Nephron progenitor cell (in vitro differentiated cells): ENCODE measurements at places on chromosomes 6 and 20.

GRCh38 chr6:17470938-17471327, 77.5 kb downstream of the CAP2 start:
- DNase-seq, result no peak

DNA sequence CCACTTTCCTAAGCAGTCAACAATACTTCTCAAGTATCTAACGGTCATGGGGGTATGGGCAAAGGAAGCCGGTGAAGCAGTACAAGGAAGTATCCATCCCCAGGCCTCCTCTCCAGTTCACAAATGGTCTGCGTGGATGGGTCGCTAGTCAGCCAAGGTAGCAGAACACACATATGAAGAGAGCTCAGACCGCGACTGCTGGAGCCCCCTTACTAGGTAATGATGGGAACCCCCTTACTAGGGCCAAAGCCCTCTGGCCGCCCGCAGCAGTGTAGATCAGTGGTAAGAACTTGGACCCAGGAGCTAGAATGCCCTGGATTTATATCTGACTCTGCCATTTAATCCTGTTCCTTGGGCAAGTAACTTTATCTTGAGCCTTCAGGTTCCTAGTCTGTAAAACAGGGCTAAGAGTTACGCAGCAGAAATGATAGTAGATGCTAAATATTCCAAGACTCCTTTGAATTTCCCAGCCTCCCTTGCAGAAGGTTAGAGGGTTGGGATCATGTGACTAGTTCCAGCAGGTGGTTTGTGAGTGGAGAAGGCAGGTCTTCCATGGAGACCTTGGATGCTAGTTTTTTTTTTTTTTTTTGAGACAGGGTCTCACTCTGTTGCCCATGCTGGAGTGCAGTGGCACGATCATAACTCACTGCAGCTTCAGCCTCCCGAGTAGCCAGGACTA, 2.1 kb upstream of the CLPSL2 start:
- DNase-seq, result no peak

DNA sequence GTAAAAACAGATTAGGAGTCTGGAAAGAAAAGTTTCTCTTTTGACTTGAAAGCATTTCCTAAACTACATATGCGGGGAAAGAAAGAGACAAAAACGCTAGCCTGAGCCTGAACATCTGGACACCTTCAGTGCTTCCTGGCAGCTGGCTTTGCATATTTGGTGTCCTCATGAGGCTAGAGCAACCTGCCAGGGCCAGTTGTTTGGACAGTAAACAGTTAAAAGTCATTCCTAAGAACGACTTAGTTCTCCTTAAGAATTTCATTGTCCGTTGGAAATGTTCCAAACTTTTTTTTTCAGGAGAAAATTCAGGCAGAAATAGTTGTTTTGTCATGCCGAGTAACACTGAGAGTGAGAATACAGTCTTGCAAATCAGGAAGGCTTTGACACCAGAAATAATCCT, 199.8 kb downstream of the SMOC2 start:
- DNase-seq, result no peak

- no peak for DNase-seq
Observed at GRCh38 chr6:34272013-34272926, 23.5 kb upstream of the SMIM29 start.

DNA sequence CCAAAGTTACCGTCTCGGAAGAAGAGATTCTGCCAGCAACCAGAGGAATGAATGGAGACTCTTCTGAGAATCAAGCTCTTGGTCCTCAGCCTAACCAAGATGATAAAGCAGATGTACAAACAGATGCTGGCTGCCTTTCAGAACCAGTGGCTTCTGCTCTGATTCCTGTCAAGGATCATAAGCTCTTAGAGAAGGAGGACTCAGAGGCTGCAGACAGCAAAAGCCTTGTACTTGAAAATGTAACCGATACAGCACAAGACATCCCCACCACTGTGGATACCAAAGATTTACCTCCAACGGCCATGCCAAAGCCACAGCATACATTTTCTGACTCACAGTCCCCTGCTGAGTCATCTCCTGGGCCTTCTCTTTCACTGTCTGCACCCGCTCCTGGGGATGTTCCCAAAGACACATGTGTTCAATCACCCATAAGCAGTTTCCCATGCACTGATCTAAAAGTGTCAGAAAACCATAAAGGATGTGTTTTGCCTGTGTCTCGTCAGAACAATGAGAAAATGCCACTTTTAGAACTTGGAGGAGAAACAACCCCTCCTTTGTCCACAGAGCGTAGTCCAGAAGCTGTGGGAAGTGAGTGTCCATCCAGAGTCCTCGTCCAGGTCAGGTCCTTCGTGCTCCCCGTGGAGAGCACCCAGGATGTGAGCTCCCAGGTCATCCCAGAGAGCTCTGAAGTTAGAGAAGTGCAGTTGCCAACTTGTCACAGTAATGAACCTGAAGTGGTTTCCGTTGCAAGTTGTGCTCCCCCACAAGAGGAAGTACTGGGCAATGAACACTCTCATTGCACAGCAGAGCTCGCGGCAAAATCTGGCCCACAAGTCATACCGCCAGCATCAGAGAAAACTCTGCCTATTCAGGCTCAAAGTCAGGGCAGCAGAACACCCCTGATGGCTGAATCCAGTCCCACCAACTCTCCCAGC, 109.6 kb downstream of the RTN4IP1 start:
- no peak for DNase-seq

GRCh38 chr6:52180787-52181558, 5.2 kb upstream of the IL17A start:
- no peak for DNase-seq

DNA sequence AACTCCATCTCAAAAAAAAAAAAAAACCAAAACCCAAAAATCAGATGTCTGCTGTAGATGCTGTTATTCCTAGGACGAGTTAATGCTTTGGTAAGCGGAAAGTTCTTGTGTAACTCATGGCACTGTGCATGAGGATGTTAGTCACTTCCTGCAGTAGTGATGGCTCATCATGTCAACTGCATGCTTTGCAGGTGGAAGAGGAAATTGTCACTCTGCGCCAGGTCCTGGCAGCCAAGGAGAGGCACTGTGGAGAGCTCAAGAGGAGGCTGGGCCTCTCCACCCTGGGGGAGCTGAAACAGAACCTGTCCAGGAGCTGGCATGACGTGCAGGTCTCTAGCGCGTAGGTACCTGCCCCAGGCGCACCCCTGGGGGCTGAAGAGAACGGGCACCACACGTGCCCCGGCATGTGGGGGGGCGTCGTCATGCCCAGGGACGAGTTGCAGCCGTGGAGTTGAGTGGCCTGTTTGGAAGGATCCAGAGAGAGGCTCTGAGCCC, 8.5 kb downstream of the TPD52L2 start:
- DNase-seq, result no peak

GRCh38 chr20:8853805-8854338, 215.0 kb upstream of the PLCB4 start:
- DNase-seq, result peak; percentile 27

- DNase-seq, result no peak
Observed at GRCh38 chr6:118912646-118913045, 18.7 kb downstream of the ASF1A start.
